ENCODE measurements at places on chromosomes 6 and 20. TPM values are rescaled to one million over a fixed set of nuclear protein-coding genes. Genes with fewer than 3 reads are reported as not detected.
A peak's percentile ranks its signal among the peaks of the same experiment; 100 is the strongest.

GRCh38 chr20:54255157-54255556, 47.3 kb downstream of the PFDN4 start:
- no peak overlapping the region for H3K27ac ChIP-seq
- H3K36me3 ChIP-seq = no peaks in the 10 kb centered on the region
- no peaks in the 10 kb centered on the region for H3K27me3 ChIP-seq
- no peak overlapping the region for H3K4me3 ChIP-seq

- H3K27ac ChIP-seq = no peak overlapping the region
- peak; percentile 17 for DNase-seq
- no peak overlapping the region for H3K4me3 ChIP-seq
- peaks cover 3% of the 10 kb centered on the region for H3K27me3 ChIP-seq
These were observed 23.6 kb upstream of the WFDC2 start for GRCh38 chr20:45445805-45446562.

- DNase-seq = no peak
- no peak overlapping the region for H3K4me3 ChIP-seq
- no peaks in the 10 kb centered on the region for H3K4me1 ChIP-seq
- no peak overlapping the region for H3K27ac ChIP-seq
- no peaks in the 10 kb centered on the region for H3K36me3 ChIP-seq
- peaks cover 4% of the 10 kb centered on the region for H3K27me3 ChIP-seq
These were observed 155.1 kb downstream of the SASH1 start for GRCh38 chr6:148497717-148498116.

DNA sequence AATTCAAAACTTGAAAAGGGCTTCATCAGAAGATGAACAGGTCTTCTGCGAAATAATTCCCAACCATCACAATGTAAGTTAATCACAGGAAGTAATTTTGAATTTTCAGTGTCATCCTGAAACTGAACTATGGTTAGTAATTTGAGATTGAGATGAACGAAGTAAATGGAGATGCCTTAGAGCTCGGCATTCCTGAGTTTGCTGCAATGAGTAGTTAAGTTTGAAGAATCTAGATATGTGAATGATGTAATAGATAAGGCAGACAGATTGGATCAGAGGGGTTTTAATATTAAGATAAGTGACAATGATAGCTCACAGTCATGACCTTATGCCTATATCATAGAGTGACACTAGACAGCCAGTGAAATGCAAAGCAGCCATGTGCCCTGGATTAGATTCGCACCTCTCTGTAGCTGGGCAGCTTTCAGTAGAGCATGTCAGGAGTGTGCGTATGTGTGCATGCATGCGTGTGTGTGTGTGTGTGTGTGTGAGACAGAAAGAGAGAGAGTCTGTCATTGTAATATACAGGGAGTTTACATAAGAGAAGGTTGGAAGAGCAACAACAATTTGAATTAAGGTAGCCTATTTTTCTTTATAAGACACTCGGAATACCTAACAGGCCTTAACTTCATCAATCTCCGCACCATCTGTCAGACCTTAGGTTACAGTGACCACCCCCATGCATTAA, 233.0 kb downstream of the GMPR start:
- H3K36me3 ChIP-seq = no peaks in the 10 kb centered on the region
- DNase-seq = peak; percentile 64
- no peak overlapping the region for H3K4me3 ChIP-seq
- peaks cover 39% of the 10 kb centered on the region for H3K4me1 ChIP-seq

GRCh38 chr6:105348897-105349296, 54.0 kb downstream of the PREP start:
- H3K4me1 ChIP-seq = no peaks in the 10 kb centered on the region
- H3K27ac ChIP-seq = no peak overlapping the region
- H3K27me3 ChIP-seq = no peaks in the 10 kb centered on the region
- H3K4me3 ChIP-seq = no peak overlapping the region
- H3K36me3 ChIP-seq = peaks cover 44% of the 10 kb centered on the region
- DNase-seq = no peak

DNA sequence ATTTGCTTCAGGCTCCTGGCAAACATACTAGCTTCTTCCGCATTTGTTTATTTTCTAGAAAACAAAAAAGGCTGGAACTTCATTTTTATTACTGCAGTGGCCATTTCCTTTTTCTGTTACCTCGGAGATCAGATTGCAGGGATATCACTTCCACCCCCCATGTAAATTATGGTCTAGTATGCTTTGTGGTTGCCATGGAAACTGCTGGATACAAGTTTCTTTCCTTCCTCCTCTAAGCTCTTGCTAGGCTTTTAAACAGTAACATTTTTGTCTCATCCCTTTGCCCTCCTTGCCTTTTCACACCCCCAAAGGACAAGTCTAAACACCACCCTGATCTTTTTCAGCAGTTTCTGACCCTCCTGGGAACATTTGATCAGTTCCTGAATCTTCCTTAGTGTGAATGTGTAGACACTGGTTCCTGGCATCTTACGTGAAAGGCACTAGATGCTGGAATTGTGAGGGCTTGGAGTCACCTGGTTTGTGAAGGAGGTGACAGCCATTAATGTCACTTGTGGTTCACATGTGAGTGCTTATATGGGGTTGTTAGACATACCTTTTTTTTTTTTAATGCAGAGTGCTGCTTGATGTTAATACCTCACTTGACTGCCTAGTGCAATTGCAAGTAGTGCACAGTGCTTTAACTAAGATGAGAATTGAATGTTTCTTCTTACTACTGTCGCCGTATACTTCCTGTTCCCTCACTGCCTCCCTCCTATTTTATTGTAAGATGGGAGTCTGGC, 181.6 kb downstream of the JARID2 start:
- no peaks in the 10 kb centered on the region for H3K27me3 ChIP-seq
- H3K4me1 ChIP-seq = peaks cover 56% of the 10 kb centered on the region
- DNase-seq = peak; percentile 78
- no peaks in the 10 kb centered on the region for H3K36me3 ChIP-seq
- H3K27ac ChIP-seq = peak overlapping the region; percentile 16
- H3K4me3 ChIP-seq = no peak overlapping the region

- H3K27ac ChIP-seq = no peak overlapping the region
- H3K4me3 ChIP-seq = no peak overlapping the region
- no peaks in the 10 kb centered on the region for H3K36me3 ChIP-seq
- H3K27me3 ChIP-seq = no peaks in the 10 kb centered on the region
These were observed 162.8 kb downstream of the SYNE1 start for GRCh38 chr6:152474354-152474753.

The ABHD16B gene
- total RNA-seq = not detected
